H9 (cell line): ENCODE measurements at places on chromosomes 1 and 21. TPM values are rescaled to one million over a fixed set of nuclear protein-coding genes. Genes with fewer than 3 reads are reported as not detected.

The FCGR3A gene
- not detected in 2 replicates for total RNA-seq

The S100A7A gene
- not detected in 2 replicates for total RNA-seq

The FMN2 gene
- total RNA-seq = 0.59 and 0.61 TPM in 2 replicates

DNA sequence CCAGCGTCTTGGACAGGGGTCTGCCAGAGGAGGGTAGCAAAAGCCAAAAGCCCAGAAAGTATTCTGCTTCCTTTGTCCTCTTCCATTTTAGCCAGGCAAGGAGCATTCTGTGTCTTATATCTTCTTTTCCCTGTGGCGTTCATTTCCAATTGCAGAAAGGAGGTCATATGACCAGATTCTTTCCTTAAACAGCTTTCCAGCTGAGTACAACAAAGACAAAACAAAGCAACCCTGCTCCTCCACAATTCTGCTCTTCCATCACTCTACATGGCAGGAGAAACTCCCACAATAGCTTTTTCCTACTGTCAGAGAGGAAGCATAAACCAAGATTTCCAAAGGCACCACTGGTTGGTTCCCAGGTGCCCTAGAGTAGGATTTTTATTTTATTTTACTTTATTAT lies 19.7 kb downstream of the ENSA start:
- no peak for DNase-seq

DNA sequence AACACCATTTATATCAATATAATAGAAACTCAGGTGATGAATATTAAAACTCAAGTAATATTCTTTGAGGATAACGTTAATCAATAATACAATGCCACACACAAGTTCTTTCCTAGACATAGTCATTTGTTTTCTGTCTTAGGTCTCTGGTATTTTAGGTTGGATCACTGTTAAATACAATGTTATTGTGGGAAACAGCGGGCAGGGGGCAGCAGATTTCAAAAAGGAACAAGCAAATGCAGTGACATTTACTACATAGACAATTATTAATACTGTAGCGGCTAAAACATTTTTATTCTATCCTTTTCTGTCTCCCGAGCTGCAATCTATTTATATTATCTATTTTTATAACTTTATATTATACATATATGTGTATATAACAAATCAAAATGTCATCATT lies 186.4 kb upstream of the ZNHIT6 start:
- peak; percentile 36 for DNase-seq

DNA sequence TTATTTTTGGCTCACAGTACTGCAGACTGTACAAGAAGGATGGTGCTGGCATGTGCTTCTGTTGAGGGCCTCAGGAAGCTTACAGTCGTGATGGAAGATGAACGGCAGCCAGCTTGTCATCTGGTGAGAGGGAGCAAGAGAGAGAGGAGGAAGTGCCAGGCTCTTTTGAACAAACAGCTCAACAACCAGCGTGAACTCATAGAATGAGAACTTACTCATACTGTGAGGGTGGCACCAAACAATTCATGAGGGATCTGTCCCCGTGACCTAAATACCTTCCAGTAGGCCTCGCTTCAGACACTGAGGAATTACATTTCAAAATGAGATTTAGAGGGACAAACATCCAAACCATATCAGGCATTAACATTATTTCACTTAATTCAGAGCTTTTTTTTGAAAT lies 84.7 kb downstream of the PKN2 start:
- DNase-seq = no peak

- DNase-seq = no peak
Observed at GRCh38 chr21:38927776-38928175, 122.0 kb downstream of the ETS2 start.

DNA sequence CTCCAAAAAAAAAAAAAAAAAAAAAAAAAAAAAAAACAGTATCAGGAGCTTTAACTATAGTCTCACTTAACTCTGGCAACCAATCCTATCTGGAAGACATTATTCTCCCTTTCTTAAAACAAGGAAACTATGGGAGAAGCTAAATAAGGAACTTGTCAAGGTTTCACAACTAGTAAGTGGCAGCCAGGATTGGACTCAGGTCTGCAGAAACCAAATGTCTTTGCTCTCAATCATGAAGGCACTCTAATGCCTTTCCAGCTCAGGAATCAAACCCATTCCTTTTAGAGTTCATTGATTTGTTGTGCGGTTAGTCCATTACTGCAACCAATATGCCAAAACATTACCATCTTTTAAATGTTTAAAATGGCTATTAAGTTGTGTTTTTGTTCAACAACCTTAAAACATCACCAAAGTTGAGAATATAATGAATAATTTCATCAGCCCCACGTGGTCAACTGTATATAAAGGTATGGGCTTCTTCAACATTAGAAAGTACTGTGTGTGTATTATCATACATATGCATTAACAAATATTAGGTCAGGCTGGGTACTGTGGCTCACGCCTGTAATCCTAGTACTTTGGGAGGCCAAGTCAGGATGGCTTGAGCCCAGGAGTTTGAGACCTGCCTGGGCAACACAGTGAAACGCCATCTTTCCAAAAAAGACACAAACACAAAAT lies 1.5 kb downstream of the EPRS1 start:
- DNase-seq = no peak
